Activated naive CD4-positive, alpha-beta T cell (primary cell): ENCODE measurements at places on chromosomes 3 and 15.

- DNase-seq, result no peak
These were observed 36.5 kb downstream of the PLXNA1 start for GRCh38 chr3:127019449-127019848.

DNA sequence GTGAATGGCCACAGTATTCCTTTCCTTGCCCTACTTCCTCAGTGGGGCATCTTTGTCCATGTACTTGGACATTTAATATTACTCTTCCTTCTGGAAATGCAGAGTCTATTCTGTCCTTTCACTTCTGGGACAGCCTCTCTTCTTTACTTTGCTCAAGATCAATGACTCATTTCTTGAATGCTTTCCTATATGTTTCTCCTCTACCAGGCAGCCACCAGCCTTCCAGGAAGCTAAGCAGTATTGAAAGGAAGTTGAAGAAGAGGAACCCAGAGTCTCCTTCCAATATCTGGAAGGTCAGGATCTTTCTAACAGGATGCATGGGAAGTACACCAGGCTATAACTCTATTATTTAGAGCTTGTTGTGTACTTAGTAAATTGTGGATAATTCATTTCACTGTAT is 182.8 kb downstream of the CD47 start:
- no peak for DNase-seq

GRCh38 chr15:62940755-62941361 is 101.7 kb upstream of the TPM1 start:
- DNase-seq, result no peak

DNA sequence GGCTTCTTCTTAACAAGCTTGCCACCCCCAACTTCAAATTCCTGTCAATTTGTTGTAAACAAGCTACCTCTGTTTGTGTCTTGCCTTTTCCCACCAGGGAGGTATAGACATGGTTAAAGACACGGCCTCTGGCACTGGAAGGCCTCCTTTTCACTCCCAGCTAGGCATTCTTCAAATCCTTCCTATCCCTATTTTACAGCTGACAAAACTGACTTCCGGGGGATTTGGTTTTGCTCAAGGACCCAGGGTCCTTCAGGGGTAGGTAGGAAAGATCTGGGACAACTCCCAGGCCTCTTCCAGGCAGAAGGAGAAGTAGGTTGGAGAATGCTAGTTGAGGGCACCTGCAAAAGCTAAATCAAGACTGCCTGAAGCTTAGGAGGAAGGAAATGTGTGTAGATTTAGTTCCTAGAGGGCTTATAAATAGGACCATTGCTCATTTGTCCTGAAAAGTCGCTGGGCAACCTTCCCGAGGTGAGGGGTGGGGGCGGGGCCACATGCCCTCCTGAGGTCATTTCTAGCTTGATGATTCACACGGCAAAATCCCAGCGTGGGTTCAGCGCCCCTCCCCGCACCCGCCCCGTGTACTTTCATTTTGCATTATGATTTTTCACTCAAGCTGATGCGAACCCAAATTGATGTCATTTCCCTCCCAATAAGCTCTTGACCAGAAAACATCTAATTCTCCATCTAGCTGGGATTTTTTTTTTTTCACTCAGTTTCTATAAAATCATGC is 365.5 kb downstream of the SHQ1 start:
- peak; percentile 35 for DNase-seq

GRCh38 chr3:40741729-40742128 is 217.0 kb downstream of the ZNF621 start:
- DNase-seq, result no peak

GRCh38 chr3:179819379-179819778 is 166.5 kb downstream of the USP13 start:
- no peak for DNase-seq

DNA sequence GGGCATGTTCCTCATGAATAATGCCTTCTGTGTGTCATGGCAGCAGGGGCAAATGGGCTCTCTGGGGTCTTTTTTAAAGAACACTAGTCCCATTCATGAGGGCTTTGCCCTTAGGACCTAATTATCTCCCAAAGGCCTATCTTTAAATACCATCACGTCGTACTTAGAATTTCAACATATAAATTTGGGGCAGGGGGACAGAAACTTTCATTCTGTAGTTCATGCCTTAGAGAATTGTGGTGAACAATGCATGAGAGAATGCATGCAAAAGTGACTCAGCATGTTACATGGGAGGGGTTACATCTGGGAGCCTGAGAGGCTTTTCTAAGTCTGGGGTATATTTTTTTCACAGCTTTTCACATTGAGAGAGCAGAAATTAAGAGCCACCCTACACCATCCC is 208.5 kb upstream of the ROPN1 start:
- DNase-seq, result no peak

DNA sequence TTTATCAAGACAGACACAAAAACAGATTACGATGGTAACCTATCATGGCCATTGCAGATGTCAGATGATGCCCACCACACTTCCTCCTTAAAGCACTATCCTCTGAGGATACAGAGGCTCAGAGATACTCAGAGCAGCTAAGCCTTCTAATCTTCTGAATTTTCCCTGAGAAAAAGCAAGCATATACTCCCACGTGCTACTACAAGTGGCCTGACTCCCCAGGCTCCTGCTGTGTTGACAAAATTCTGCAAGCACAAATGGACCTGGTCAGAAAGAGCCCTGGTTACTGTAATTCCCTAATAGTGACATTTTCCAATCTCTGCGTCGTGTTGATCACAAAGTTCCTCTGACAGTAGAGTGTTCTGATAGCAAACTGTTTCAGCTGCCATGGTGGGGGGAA is 207.1 kb downstream of the KCNMB2 start:
- no peak for DNase-seq

DNA sequence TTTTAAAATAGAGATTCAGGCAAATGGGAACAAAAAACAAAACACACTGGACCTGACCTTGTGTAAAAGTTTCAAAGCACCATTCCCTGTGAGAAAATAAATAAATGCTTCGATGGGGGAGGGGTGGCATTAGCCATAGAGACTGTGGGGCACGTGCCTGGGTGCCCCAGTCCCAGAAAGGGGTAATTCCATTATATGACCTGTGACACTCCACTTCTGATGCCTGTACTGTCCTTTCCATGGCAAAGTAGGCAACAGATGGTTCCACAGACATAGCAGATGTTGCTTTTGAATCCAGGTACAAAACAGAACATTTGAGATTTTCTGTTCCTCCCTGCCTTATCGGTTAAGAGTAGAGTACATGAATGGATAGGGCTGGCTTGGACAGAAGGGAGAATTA is 3.9 kb downstream of the PHLDB2 start:
- DNase-seq, result no peak

DNA sequence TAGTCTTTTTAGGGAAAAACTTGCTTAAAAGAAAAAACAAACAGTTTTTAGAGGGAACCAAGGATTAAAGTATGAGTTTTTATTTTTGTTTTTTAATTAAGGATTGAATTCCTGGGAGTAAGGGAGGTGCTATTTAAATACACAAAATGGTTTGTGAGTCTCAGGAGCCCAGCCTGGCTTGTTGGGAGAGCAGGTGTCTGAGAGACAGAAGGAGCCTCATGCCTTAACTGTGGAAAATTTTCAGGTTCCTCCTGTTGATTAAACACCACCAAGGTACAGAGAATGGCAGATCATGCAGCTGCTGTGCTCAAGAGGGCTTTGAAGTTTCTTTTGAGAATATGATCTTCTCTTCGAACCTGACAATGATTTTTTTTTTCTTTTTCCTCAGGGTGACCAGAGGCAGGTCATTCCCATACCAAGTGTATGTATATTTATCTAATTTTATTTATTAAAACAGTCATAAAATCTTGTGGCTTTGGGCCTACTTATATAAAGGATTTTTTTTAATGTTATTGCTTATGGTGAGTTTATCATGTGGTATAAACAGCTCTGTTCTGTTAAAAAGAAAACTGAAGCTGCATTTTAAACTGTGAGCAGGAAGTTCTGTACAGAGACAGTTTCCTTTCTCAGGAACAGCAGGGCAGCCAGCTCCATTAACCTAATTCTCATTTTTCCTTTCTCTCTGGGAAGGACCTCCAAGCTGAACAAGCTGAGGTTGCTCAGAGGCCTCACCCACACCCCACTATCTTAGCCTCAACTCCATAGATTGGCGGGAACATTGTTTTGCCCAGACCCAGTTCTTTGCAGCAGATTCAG is 33.7 kb upstream of the VILL start:
- no peak for DNase-seq

- no peak for DNase-seq
These were observed 98.5 kb upstream of the SLC25A36 start for GRCh38 chr3:140842984-140843649.

DNA sequence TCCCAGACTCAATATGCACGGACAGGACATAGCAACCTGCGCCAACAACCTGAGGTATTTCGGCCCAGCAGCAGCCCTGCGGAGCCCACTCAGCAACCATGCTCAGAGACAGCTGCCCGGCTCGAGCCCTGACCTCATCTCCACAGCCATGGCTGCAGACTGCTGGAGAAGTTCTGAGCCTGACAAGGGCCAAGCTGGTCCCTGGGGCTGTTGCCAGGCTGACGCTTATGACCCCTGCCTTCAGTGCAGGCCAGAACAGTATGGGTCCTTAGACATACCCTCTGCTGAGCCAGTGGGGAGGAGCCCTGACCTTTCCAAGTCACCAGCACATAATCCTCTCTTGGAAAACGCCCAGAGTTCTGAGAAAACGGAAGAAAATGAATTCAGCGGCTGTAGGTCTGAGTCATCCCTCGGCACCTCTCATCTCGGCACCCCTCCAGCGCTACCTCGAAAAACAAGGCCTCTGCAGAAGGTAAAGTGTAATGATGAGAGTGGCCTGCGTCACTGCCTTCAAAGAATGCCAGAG is 25.5 kb downstream of the TMEM41A start:
- DNase-seq, result no peak
